ENCODE measurements at places on chromosomes 5 and 9.

GRCh38 chr5:337563-338130, 16.1 kb downstream of the AHRR start:
- no peak for DNase-seq

DNA sequence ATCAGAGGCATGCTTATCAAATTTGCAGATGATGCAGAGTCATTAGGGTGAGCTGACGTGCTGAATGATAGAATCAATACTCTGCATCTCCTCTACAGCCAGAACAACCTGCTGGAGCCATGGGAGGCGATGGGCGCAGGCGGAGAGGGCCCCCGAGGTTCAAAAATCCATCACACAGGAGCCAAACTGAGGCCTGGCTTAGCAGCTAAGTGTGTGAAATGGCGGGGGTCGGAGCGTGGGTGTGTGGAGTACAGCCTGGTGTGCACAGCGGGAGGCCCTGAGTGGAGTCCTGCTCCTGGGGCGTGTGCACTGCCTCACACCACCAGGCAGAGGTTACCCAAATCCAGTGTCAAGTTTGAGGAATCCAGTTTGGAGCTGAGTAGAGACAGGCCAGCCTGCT, 73.2 kb downstream of the MVB12B start:
- no peak for DNase-seq

DNA sequence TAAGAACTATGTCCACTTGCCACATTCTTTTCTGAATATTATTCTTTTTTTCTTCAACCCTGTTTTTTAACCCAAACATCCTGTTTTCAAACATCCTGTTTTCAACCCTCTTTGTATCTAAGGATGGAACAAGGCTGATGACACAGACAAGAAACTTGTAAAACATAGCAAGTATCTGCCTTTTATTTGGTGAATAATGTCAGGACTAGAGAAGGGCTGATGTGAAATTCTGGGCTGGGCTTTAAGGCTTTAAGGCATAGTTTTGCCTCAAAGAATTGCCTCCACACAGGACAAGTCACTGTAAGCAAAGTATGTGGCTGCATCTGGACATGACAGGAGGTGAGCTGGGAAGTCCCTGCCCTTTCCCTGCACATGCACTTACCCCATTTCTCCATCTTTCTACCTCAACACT, 42.5 kb upstream of the RIC1 start:
- DNase-seq = no peak

DNA sequence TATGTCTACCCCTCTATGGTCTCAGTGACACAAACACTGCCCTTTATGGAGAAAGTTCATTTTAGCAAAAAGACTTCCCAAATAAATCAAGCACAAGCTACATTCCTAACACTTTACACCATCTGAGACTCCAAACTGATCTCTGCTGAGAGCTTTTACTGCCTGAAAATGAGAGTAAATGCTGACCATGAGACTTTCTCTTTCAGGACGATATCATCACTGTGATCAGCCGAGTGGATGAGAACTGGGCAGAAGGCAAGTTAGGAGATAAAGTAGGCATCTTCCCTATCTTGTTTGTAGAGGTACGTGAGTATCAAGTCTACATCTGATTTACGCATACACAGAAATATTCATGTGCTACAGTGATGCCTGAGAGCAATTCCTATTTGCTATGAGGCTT, 67.5 kb downstream of the SH3RF2 start:
- DNase-seq = no peak

- no peak for DNase-seq
Measured at GRCh38 chr5:146646441-146646840, 130.5 kb upstream of the GPR151 start.

DNA sequence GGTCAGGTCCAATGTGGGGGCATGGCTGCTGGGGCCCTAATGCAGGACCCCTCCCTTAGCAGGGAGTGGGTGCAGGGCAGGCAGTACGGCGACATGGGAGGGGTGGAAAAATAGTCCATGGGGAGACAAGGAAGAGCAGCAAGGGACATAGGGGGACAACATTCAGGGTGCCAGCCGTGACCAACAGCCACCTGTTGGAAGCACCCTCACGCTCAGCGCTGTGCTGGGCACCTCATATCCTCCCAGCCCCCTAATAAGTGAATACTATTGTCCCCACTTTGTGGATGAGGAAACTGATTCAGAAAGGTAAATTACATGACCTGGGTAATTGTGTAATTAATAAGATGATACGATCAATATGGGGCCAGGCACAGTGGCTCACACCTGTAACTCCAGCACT, 3.0 kb upstream of the FIBCD1 start:
- no peak for DNase-seq

GRCh38 chr9:116817762-116818161, 130.7 kb downstream of the TRIM32 start:
- no peak for DNase-seq

DNA sequence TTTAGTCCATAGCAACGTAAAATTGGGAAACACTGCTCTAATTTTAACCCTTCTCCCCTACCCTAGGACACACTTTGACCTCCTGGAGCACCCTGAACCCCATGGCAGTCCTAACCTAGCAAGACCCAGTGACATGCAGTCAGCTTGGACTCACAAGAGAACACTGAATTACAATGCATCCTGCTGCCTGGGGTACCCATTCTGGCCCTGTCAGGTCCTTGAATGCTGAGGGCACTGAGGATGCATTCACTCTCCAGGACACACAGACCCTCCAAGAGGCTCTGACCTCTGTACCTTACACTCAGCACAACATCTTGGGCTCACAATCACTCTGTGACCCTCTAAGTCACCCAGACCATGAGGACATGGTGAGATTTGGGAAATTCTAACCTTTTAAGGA, 1.8 kb upstream of the PROP1 start:
- DNase-seq = no peak

DNA sequence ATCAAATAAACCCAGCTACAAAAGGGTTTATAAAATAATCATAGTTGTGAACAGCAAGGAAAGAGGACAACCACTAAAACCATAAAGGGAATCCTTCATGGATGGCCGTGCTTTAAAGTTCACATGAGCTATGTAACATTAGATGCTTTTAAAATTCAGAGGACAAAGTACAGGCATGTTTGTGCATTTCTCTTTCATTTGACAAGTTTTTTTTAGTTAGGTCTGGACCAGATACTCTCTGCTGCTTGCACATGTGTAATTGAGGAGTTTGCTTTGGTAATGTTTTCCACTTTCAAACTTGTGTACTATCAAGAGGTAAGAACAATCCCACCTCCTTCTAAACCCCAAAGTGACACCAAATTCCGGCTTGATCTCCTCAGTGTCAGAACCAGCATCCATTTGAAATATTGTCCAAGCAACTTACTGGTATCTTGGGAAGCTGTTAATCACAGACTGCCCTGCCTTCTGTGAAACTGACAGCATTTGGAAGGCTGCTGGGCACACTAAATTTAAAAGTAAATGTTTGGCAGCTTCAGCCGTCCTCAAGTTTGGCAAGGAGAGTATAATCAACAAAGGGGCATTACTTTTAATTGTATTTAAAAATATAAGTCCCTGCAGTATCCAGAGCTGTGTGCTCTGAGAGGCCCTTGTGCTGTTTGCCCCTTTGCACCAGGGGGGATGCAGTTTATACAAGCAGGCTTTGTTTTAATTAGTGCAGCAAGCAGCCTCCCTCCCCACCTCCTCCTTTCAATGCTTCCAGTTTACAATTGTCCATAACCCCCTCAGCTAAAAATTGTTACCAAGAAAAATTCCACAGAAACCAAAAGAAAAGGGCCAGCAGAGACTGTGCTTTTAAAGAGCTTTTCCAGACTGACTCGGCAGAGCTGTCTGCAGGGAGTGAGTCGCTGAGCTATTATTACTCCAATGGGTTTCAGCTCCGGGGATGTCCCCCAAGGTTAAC, 328.3 kb upstream of the MPDZ start:
- no peak for DNase-seq

GRCh38 chr5:1877103-1878049, 5.3 kb downstream of the IRX4 start:
- peak; percentile 45 for DNase-seq

DNA sequence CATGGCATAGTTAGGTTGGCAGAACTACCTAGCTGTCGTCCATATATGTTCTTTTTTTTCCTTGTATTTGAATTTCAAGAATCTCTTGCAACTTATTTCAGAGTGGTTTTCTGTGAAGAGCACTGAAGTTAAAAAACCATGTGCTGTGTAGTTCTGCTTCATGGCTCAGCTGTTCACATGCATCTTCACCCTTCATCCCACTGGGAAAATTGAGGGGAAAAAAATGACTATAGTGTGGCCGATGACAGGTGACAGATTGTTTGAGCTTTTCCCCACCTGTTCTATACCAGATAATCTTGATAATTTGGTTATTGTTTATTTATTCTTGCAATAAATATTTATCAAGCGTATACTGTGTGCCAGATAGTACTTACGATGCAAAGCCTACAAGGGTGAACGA, 77.8 kb downstream of the AOPEP start:
- DNase-seq = no peak

GRCh38 chr5:77935506-77936364, 159.6 kb upstream of the TBCA start:
- DNase-seq = no peak

DNA sequence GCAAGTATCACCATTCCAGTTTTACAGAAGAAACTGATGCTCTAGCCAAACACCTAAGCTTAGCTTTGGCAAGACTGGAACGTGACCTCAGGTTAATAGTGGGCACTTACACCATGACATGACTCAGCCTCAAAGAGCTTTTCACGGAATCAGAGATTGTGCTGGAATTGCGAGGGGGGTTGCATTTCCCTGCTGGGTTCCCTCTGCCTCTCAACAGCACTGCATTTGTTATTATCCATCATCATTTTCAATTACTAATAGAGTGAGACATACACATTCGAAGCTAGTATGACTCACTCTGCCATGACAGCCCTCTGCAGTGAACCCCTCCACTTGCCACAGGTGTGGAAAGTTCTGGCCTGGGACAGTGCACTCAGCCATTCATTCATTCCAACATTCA, 8.0 kb downstream of the SPOCK1 start:
- DNase-seq = no peak

GRCh38 chr5:163635631-163636030, 130.2 kb downstream of the MAT2B start:
- no peak for DNase-seq

- no peak for DNase-seq
Measured at GRCh38 chr5:36066001-36066539, 612 bp downstream of the UGT3A2 start.

GRCh38 chr9:2418619-2419018, 203.0 kb upstream of the VLDLR start:
- DNase-seq = no peak

DNA sequence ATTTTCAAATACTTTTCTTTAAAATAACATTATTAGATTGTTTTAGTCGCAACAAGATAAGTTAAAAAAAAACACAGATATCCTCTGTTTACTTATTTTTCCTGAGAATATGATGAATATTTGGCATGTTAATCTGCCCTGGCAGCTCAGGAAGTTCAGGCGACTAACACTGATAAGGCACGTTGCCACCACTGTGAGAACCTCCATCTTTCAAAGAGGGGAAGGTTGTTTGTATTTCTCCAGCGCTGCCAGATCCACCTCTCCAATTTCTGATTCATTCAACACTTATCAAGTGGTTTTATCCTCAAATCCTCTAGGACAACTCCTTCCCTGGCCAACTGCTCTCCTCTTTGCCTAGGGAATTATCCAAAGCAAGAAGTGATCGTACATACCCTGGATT, 21.8 kb downstream of the CTNNAL1 start:
- no peak for DNase-seq

- no peak for DNase-seq
Measured at GRCh38 chr5:168859471-168859870, 280.3 kb upstream of the PANK3 start.

- DNase-seq = no peak
Measured at GRCh38 chr9:22170990-22171670, 162.0 kb upstream of the CDKN2B start.

DNA sequence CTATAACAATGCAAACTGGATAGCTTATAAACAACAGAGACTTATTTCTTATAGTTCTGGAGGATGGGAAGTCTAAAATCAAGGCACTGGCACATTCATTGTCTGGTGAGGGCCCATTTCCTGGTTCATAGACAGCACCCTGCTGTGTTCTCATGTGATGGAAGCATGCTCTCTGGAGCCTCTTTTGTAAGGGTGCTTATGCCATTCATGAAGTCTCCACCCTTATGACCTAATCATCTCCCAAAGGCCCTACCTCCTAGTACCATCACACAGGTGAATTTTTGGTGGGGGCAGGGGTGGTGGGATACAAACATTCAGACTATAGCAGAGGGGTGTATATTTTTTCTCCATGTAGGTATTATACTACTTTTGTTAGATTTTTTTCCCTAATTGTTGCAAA, 92.4 kb downstream of the UNC13B start:
- DNase-seq = no peak

- DNase-seq = no peak
Measured at GRCh38 chr9:108864446-108864845, 2.4 kb downstream of the ACTL7A start.
